Activated naive CD8-positive, alpha-beta T cell treated with anti-CD3 and anti-CD28 coated beads, Interleukin-2, amount 10 ng/mL, durations not matched to agents 7 days and 5 days (primary cell): ENCODE measurements at places on chromosomes 3 and 15.

DNA sequence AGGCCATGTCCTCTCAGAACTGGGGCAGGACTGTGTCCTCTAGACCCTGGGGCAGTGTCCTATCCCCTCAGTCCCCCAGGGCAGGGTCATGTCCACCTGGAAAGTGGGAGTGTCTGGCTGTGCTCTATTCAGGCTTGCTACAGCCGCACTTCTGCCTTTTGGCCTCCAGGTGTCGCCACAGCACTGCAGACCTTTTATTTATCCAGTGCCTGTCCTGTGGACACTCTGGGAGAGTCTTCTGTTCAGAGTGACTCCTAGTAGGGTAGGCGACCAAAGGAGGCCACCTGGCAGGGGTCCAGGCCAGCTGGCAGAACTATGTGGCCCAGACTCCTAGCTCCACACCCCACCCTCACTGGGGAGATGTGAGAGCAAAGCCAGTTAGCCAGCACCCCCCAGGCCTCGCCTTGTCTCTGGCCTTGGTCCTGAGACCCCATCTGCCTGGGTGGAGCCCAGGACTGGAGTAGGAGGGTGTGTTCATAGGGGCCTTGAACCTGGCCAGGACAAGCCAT is 3.9 kb downstream of the TMIE start:
- peak; percentile 70 for DNase-seq

- no peak for DNase-seq
Observed at GRCh38 chr3:46549408-46549904, 16.6 kb downstream of the LRRC2 start.

GRCh38 chr15:63827113-63827512 is 6.6 kb downstream of the HERC1 start:
- no peak for DNase-seq

DNA sequence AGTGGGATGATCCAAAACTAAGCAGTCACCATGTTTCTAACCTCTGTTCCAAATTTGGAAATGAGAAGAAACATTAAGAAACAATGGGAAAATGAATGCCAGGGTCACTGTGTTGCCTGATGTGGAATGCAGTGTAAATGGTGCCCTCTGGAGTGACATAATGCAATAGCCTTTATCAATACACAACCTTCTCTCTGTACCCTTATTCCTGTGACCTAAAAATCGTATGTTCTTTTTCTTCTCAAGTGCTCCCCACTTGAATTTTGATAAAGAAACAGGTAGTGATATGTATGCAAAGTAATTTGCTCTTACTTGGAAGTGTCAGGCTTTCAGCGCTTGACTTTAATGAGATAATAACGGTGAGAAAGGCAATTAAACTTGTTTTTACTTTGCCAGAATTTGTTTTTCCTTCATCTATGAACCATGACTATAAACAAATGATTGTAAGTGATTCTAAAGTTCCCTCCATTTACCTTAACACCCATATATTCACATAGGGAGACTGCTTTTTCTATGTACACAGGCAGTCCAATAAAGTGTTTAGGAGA is 145.8 kb upstream of the THRB start:
- DNase-seq = no peak

GRCh38 chr3:169970847-169971246 is 4.2 kb downstream of the SEC62 start:
- DNase-seq = no peak

GRCh38 chr3:150527464-150528255 is 18.6 kb downstream of the SERP1 start:
- DNase-seq = no peak
